ENCODE measurements at places on chromosomes 12 and 14. TPM values are rescaled to one million over a fixed set of nuclear protein-coding genes. Genes with fewer than 3 reads are reported as not detected.

- peak; percentile 60 for DNase-seq
Observed at GRCh38 chr12:45543887-45544286, 185.6 kb upstream of the ARID2 start.

C12orf75 gene
- 91.1 TPM for polyA plus RNA-seq

- no peak for DNase-seq
Observed at GRCh38 chr14:90303473-90303872, 28.3 kb downstream of the NRDE2 start.

RHNO1 gene
- 44.3 TPM for polyA plus RNA-seq

DBX2 gene
- 0.08 TPM for polyA plus RNA-seq

DNA sequence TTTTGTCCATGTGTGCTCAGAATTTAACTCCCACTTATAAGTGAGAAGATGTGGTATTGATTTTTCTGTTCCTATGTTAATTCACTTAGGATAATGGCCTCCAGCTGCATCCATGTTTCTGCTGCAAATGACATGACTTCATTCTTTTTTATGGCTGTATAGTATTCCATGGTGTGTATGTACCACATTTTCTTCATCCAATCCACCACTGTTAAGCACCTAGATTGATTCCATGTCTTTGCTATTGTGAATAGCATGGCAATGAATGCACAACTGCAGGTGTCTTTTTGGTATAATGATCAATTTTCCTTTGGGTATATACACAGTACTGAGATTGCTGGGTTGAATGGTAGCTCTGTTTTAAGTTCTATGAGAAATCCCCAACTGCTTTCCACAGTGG, 657.7 kb downstream of the ETNK1 start:
- no peak for DNase-seq

ABCC9 gene
- 26.0 TPM for polyA plus RNA-seq

DNA sequence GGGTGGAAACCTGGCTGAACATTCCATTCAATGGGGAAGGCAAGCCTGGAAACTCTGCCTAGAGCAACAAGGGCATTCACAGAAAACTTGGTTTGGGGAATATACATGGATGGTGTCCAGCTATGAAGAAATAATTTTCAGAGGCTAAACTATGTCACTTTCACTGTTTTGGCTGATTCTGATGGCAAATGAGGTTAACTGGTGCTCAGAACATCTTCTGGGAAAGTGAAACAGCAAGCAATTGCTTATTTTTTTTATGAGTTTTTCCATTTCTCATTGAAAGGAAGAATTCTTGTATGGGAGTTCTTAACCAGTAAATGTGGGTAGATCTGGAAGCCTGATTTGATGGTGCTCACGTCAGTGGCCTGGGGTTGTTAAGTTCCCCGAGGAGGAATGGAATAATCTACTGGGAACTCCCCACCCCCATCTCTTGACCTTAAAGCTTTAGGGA, 132.8 kb upstream of the BTG1 start:
- DNase-seq = no peak

GRCh38 chr12:52278575-52279421, 4.4 kb downstream of the KRT86 start:
- DNase-seq = no peak

DNA sequence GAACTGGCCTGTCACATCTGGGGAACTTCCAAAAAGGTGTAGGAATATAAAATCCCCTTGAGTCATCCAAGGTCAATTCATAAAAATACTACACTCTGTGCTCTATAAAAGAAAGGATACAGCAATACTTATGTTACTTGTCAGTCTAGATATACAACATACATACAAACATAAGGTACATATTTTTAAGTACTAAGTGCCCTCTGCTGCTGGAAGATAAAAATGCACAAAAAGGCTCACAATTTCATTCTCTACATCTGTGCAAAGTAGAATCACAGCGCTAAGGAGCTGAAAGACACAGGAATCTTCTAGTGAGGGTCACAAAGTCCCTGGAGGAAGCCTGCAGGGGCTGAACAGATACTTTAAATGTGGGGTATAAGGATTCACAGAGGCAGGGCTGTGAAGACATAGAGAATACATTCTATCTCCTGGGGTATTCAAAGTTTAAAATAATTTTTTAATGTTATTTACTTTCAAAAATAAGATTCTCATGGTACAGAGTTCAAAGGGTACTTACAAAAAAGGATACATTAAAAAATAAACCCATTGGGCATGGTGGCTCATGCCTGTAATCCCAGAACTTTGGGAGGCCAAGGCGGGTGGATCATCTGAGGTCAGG, 10.2 kb upstream of the GOLGA5 start:
- DNase-seq = peak; percentile 48

GRCh38 chr12:1740161-1740948, 49.5 kb downstream of the ADIPOR2 start:
- DNase-seq = peak; percentile 29

GRCh38 chr12:116099652-116100432, 177.7 kb downstream of the MED13L start:
- DNase-seq = no peak

DNA sequence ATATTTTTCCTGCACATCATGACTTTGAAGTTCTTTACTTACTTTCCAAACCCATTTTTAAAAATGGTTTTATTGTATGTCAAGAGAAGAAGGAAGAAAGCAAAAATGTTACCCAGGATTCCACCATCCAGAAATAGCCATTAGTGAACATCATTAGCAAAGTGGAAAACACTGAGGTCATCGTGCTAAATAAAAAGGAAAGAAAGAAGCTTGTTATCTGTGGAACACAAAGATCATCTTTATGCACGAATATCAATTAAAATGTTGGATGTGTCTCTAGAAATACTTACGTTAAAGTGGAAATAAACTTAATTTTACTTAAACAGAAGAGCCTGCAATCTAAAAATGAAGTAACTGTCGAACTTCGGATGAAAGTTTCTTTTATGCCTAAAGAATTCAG, 27.3 kb downstream of the SFSWAP start:
- DNase-seq = no peak

SSTR1 gene
- 1.7 TPM for polyA plus RNA-seq

WSCD2 gene
- polyA plus RNA-seq = 10.4 TPM

OR4E2 gene
- polyA plus RNA-seq = not detected

SERPINA9 gene
- polyA plus RNA-seq = not detected

RHOF gene
- polyA plus RNA-seq = 9.6 TPM

DNA sequence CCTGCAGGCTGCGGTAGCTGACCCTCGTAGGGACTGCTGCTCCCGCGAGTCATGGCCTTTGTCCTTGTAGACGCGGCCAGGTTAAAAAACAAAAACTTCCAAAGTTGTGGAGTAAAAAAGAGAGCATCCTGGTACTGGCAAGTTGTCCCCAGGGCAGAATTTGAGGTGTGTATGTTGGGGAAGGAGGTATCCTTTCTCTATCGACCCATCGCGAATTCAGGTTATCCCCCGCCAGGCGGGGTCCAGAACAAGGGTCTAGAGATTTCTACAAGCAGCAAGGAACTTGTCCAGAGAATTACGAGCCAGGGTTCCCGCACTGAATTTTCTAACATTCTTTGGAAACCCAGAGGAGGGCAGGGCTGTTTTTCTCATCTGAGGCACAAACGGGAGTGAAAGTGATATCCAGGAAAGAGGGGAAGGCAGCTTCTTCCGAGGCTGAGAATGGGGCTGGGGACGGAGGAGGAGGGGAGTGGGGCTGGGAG, 16.3 kb downstream of the TBX3 start:
- DNase-seq = no peak

DNA sequence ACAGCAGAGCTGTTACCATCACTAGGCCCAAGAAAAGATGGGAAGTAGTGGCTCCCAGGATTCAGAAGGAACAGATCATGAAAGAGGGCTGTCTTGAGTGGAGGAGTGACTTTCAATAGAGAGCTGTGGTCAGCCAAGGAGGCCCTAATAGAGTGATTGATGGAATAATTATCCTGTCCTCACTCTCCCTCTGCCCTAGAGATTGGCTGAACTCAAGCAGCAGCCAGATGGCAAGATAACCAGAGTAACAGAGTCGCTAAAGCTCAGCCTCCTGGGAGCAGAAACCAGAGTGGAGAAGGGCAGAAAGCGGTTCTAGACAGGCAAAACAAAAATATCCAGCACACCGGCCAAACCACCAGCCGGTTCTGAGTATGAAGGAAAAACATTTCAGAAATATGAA, 23.1 kb downstream of the GMFB start:
- no peak for DNase-seq

- no peak for DNase-seq
Observed at GRCh38 chr14:98370352-98370751, 901.6 kb downstream of the BCL11B start.

DNA sequence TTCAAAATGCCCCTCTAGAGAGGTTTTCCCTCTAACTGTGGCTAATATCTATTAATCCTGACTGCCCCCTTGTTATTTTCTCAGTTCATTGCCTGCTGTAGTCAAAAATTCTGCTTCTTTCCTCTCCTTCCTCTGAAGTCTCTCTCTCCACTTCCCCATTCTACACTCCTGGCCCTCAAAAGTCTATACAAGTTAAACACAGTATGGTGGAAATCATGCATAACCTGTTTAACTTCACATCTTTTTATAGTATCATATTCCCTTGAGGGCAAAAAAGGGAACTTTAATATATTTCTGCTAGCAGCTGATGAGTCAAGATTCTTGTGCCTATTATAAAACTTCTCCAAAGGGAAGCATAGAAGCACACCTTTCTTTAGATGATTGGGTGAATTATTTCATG, 16.7 kb downstream of the GRIP1 start:
- no peak for DNase-seq

PLEKHH1 gene
- 44.3 TPM for polyA plus RNA-seq

DNA sequence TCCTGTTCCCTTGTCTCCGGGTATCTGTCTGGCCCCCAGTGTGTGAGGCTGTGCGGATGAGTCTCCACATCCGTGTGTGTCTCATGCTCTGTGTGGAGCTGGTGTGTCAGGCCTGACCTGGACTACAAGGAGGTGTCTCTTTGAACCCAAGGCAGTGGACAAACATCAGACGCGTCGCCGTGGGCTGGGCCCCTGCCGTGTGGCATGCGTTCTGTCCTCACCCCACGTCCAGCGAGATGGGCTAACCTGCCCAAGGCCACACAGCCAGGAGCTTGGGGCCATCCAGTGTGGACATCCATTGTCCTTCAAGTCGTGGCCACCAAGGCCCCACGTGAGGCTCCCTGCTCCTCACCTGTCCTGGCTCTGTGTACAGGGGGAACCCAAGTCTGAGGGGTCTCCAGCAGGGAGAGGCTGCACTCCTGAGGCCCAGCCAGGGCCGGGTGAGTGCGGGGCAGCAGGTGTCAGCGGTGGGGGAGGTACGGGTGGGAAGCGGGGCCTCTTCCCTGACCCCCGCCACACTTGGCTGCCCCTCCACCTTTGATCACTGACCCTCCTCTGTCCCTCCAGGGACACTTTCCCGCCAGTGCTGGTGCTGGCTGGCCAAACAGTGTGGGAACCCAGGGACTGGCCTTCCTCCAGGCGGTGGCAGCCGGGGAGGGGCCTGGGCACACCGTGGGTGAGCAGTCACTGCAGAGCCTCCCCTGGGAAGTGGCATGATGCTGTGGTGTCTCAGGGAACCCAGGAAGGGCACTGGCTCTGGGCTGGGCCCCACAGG, 48.5 kb downstream of the CYP46A1 start:
- no peak for DNase-seq

SLC5A8 gene
- polyA plus RNA-seq = 37.2 TPM

DNA sequence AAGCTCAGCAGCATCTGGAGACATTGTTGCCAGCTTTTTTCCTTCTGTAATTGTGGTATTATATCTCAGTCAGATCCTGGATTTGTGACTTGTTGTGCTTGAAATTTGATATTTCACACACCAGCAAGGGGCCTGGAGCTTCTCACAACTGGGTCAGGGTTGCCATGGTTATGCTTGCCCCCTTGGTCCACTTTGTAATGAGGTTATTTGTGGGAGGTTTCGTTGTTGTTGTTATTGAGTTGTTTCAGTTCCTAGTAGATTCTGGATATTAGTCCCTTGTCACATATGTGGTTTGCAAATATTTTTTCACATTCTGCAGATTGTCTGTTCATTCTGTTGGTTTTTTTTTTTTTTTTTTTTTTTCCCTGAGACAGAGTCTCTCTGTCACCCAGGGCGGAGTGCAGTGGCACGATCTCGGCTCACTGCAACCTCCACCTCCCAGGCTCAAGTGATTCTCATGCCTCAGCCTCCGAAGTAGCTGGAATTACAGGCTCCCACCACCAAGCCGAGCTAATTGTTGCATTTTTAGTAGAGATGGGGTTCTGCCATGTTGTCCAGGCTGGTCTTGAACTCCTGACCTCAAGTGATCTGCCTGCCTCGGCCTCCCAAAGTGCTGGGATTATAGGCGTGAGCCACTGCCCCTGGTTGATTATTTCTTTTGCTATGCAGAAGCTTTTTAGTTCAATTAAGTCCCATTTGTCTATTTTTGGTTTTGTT, 80.6 kb upstream of the ETV6 start:
- no peak for DNase-seq

TROAP gene
- 18.2 TPM for polyA plus RNA-seq

- no peak for DNase-seq
Observed at GRCh38 chr12:64673490-64674169, 63.3 kb downstream of the RASSF3 start.

DNA sequence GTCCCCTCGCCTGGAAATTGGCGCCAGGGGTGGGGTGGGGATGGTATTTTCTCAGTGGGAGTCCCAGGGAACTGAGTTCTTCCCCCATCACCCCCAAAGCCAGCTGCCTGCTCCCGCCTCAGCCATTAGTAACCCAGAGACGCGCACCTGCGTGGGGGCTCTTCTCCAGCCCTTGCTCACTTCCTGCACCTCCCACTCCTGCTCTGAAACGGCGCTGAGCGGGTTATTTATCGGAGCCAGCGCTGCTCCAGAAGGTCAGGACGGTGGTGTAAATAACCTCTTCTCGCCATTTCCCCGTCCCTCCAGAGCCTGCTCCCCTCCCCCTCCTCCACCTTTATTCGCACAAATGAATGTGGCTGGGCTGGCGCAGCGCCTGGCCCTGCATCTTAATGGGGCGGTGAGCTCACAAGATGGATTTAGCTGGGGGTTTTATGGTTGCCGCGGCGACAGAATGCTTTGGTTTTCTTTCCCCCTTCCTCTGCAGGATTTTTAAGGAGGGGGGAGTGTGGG, 12.2 kb downstream of the GPR84 start:
- DNase-seq = peak; percentile 80

CISTR gene
- polyA plus RNA-seq = 0.23 TPM

DEPDC4 gene
- polyA plus RNA-seq = 5.3 TPM

ASB2 gene
- 0.24 TPM for polyA plus RNA-seq

GRIP1 gene
- polyA plus RNA-seq = 24.5 TPM

- no peak for DNase-seq
Observed at GRCh38 chr12:73053893-73054292, 781.7 kb downstream of the TRHDE start.

ESR2 gene
- polyA plus RNA-seq = 0.74 TPM

GRCh38 chr14:102200690-102201352, 61.1 kb downstream of the WDR20 start:
- no peak for DNase-seq

GRCh38 chr14:58238252-58239243, 6.1 kb upstream of the PSMA3 start:
- peak; percentile 32 for DNase-seq

PIWIL1 gene
- polyA plus RNA-seq = 0.68 TPM
